ENCODE measurements at places on chromosomes 5 and 9. TPM values are rescaled to one million over a fixed set of nuclear protein-coding genes. Genes with fewer than 3 reads are reported as not detected.

Gene STPG3
- total RNA-seq: not detected

Gene HSPA4
- 55.8 TPM for total RNA-seq

Gene SLC6A7
- total RNA-seq: not detected

Gene ACTBL2
- not detected for total RNA-seq

Gene IL7R
- total RNA-seq: 2.8 TPM

Gene CCDC171
- 1.3 TPM for total RNA-seq

Gene RASGRF2
- 6.7 TPM for total RNA-seq

Gene RGS14
- total RNA-seq: 14.2 TPM

Gene MOCS2
- total RNA-seq: 83.1 TPM

Gene OTP
- not detected for total RNA-seq
